ENCODE measurements at places on chromosomes 4 and X. TPM values are rescaled to one million over a fixed set of nuclear protein-coding genes. Genes with fewer than 3 reads are reported as not detected.

The CCNG2 gene
- total RNA-seq: 19.2 TPM

The GPC3 gene
- not detected for total RNA-seq

The SMIM31 gene
- not detected for total RNA-seq

The STARD8 gene
- total RNA-seq: 2.8 TPM

The GDPD2 gene
- total RNA-seq: not detected

The UGT2B11 gene
- not detected for total RNA-seq

The PASD1 gene
- total RNA-seq: not detected

The MXD4 gene
- 25.0 TPM for total RNA-seq

The NAA11 gene
- total RNA-seq: not detected

The NDUFB11 gene
- 65.9 TPM for total RNA-seq

The MAML3 gene
- total RNA-seq: 0.13 TPM

The CPLX1 gene
- not detected for total RNA-seq

The FGFR3 gene
- 0.07 TPM for total RNA-seq

The PAGE4 gene
- total RNA-seq: not detected

The SHROOM3 gene
- 10.0 TPM for total RNA-seq

The AFAP1 gene
- 25.3 TPM for total RNA-seq

The NLGN3 gene
- 0.07 TPM for total RNA-seq

The CENPE gene
- 27.9 TPM for total RNA-seq

The SPANXC gene
- not detected for total RNA-seq

The GNRHR gene
- not detected for total RNA-seq

The SPANXA2 gene
- not detected for total RNA-seq

The F8A2 gene
- not detected for total RNA-seq

The ARAP2 gene
- total RNA-seq: 1.3 TPM

The SLC2A9 gene
- not detected for total RNA-seq

The FREM3 gene
- not detected for total RNA-seq

The ODAPH gene
- not detected for total RNA-seq

The DUX4 gene
- not detected for total RNA-seq

The ARMCX4 gene
- not detected for total RNA-seq

The FAM114A1 gene
- 40.7 TPM for total RNA-seq

The TMSB15A gene
- not detected for total RNA-seq

The RAB33A gene
- not detected for total RNA-seq

The TBC1D1 gene
- 15.5 TPM for total RNA-seq

The NPY5R gene
- not detected for total RNA-seq

The SNCA gene
- not detected for total RNA-seq

The MUC7 gene
- not detected for total RNA-seq

Data from MG63 (cell line).